CD8-positive, alpha-beta T cell (primary cell): ENCODE measurements at places on chromosomes 12 and 14.

DNA sequence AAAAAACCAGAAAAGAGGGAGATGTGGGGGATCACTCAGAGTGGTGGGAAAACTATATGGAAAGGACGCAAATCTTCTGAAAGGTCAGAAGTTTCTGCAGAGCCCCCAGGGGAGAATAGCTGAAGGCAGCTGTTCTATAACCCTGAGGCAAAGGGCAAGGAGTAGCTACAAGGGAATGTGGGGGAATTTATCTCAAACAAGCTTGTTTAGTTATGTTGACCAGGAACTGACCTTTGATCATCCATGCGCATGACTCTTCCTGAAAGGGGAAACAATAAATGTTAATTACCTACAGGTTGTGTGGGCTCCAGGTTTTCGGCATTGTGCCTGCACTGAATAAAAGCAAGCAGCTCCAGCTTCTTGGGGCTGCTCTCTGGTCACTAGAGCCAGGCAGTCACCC lies 968.5 kb downstream of the AACS start:
- no peak for DNase-seq

DNA sequence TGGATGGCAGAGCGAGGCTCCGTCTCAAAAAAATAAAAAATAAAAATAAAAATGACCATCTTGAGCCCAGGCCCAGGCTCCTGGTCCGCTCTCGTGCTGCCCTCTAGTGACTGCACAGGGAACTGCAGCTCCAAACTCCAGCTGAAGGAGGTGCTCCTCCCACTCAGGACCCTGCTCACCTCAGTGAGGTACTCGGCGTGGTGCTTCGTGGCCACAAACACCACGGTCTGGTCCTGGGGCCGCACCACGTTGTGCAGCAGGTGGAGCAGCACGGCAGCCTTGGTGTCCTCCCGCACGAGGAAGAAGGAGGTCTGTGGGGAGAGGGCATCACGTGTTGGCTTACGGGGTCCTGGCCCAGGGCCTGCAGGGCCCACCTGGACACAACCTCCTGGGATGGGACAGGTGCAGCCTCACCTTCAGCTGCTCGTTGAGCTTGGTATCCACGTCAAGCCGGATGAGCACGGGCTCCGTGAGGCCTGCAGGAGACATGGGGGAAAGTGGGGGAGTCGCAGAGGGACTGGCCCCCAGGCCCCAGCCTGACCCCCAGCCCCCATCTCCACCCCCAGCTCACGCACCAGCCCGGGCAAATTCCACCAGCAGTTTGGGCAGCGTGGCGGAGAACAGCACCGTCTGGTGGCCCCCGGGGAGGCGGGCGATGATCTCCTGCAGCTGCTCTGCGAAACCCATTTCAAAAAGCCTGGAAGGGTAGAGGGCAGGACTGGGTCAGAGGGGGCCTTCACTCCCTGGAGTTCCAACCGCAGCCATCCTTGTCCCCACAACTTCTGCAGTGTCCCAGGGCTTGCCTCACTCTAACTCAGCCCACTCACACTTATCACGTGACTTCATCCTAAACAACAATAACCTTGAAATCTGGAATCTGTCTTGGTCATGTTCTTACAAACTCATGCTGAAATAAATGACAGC lies 10.6 kb downstream of the DDX54 start:
- DNase-seq, result peak; percentile 55

GRCh38 chr12:128802756-128803155 lies 21.0 kb downstream of the SLC15A4 start:
- DNase-seq, result no peak

DNA sequence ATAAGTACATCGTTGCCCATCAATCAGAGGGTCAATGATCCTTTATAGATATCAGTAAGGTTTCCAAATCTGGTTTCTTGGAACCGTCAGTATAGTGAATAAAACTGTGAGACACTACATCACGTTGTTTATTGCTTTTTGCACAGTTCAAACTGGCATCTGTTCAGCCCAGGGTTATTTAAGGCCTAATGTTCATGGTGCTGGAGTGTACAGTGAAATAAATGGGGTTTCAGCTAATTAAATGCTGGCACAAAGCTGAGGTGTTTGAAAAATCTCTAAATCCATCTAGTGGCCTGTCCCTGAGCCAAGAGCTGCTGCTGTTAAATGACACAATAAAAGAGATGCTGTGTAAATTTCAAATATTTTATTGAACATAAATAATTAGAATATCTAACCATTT lies 69.9 kb downstream of the RPS29 start:
- no peak for DNase-seq

GRCh38 chr12:72610342-72610741 lies 338.2 kb downstream of the TRHDE start:
- DNase-seq, result no peak

DNA sequence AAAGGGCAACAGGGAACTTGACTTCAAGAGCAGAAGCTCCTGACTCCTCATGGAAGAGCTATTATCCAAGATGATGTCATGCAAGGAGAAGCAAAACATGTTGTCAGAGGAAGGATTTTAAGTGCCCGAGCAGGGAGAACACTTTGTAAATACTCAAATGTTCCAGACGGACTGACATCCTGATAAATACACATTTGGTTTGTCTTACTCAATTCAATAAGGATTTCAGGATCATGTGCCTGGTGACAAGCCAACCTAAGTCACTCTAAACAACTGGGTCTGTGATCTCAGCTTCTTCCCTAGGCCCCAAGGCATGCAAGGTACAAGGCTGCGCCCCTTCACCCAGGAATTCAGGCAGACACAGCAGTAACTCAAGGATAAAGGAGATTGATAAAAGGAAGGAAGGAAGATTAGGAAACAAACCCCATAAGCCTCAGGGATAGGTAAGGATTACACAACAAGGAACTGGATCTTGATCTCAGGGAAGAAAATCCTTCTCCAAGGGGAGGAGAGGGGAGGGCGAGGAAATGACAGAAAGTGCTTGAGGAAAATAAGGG lies 26.8 kb upstream of the CEBPE start:
- no peak for DNase-seq
